Renal cortical epithelial cell (primary cell): ENCODE measurements at places on chromosomes 11 and 22. TPM values are rescaled to one million over a fixed set of nuclear protein-coding genes. Genes with fewer than 3 reads are reported as not detected.
A peak's percentile ranks its signal among the peaks of the same experiment; 100 is the strongest.

DNA sequence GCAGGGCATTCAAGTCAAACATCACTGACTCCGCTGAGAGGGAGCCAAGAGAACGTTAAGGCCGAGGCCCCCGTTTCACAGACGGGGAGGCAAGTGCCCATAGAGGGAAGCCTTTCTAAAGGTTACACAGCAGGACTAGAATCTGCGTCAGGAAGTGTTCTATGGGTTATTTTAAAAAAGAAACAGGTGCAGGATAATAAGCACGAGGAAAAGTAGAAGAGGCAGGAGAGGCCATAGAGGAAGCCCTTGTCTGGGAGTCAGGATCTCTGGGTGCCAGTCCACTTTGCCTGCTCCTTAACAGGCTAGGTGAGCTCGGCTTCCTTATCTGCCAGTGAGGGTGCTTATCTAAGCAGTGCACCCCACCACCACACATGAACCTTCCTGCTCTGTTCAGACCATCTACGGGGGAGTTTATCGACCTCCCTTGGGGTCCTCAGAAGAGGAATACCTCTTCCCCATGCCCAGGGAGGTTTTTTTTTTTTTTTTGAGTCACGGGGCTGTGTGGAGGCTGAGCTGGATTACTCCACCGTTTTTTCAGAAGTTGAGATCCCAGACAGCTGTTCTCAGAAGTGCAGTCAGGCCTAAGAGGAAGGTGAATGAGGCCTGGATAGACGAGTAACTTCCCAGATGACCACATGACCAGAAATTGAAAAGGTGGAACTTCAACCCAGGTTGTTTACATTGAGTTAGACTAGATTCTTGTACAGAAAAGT lies 1.2 kb upstream of the FCHSD2 start:
- DNase-seq = peak; percentile 79

KDM4E gene
- not detected in 2 replicates for total RNA-seq

DNA sequence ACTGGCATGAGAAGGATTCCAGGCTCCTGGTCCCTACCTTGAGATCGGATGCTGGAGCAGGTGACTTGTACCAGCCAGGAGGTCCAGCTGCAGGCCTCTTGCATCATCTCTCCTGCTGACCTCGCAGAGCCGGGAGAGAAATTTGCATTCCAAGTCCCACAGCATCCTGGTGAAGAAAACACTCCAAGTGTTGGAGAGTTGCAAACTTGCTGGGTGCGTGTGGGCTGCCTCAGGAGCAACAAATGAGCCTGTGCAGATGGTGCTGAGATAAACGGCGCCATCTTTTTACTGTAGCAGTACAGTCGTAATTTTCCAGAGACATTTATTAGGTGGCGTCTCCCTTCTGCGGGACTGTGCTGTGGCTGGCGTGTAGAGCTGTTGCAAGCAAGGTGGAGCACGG lies 32.1 kb upstream of the ZBTB16 start:
- no peak for DNase-seq

- DNase-seq = no peak
Observed at GRCh38 chr22:27930331-27931060, 11.4 kb upstream of the PITPNB start.

DNA sequence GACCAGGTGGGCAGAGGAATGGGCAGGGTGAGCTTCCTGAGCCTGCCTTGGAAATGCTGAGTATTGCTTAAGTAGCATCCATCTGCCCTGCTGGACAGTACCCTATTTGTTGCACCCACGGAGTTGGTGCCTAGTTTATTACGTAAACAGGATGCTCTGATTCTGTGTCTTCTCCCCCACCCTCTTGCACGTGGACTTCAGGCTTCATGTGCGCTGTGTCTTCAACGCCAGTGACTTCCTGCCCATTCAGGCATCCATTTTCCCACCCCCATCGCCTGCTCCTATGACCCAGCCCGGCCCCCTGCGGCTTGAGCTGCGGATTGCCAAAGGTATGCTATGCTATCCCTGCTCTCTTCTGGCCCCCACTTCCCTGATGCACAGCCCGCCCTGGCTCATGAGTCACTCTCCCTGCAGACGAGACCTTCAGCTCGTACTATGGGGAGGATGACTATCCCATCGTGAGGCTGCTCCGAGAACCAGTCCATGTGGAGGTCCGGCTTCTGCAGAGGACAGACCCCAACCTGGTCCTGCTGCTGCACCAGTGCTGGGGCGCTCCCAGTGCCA lies 5.7 kb downstream of the ZP1 start:
- peak; percentile 66 for DNase-seq

SPI1 gene
- total RNA-seq = not detected in 2 replicates

DNA sequence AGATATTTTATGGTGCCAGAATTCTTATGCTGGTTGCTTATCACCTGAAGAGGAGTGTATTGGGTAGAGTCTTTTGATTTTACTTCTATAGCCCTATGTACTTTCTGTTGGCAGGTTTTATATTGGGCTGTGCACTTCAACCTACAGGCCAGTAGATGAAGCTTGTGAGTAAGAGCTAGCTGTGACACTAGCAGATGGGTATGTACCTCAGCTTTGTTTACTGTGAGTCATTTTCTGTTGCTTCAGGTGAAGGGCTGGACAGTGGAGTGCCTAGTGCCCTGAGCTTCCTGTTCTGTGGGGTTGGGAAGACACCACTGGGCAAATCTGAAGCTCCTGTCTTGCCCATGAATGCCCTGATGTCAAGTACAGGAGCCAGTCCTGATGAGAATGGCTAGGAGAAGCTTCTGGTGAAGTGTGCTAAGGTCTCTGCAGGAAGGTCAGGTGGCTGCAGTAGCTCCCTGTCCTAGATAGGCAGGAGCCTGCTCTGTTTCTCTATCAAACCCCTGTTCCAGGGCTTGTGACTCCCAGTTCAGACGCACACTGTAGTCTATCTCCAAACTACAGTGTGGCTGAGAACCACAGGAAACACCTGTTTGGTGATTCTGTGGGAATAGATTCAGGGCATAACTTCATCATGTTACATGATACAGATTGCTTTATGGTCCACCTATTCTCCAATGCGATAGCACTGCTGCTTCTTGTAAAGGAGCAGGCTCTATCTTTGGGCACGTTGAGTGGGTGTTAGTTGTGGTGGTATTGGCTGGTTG lies 755.7 kb downstream of the KCNA4 start:
- DNase-seq = peak; percentile 94

OR8D4 gene
- total RNA-seq = not detected in 2 replicates

GRCh38 chr11:122668562-122669090 lies 13.1 kb downstream of the UBASH3B start:
- DNase-seq = peak; percentile 75

OR51G2 gene
- total RNA-seq = not detected in 2 replicates

GRCh38 chr11:35180317-35181233 lies 41.6 kb downstream of the CD44 start:
- DNase-seq = peak; percentile 46

PSMD13 gene
- total RNA-seq = 74.2 and 172 TPM in 2 replicates

DNA sequence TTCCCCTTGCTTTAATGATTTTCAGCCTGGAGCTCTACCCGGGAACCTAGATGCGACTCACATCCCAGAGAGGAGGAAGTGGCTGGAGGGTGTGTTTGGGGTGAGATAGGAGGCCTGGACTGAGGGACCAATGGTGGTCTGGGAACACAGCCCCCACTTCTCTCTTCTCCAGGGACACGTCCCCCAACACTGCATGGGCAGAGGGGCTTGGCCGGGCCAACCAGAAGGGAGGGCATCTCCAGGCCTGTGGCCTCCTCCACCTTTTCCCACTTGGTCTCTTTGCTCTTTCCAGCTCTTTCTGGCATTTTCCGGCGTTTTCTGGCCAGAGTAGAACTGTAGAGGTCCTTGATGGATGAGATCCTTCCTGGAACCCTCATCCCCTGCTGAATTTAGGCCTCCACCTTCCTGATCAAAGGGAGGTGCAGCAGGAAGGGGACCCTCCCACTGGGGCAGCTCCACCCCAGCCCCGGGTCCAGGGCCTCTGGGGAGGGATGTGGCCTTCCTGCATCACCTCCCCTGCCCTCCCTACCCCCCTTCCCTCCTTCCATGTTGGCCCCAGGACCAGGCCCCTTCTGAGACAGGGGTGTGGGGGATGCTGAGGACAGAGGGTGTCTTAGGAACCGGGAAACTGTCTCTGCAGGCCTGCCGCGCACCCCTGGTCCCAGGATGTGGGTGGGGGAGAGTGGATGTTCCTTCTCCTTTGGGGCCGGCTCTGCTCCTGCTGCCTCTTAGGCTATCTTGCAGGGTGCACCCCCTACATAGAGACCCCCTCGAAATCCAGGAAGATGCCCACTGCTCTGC lies 24.4 kb downstream of the MRGPRG start:
- no peak for DNase-seq

GRCh38 chr11:44531636-44532035 lies 33.8 kb upstream of the CD82 start:
- DNase-seq = no peak

DNA sequence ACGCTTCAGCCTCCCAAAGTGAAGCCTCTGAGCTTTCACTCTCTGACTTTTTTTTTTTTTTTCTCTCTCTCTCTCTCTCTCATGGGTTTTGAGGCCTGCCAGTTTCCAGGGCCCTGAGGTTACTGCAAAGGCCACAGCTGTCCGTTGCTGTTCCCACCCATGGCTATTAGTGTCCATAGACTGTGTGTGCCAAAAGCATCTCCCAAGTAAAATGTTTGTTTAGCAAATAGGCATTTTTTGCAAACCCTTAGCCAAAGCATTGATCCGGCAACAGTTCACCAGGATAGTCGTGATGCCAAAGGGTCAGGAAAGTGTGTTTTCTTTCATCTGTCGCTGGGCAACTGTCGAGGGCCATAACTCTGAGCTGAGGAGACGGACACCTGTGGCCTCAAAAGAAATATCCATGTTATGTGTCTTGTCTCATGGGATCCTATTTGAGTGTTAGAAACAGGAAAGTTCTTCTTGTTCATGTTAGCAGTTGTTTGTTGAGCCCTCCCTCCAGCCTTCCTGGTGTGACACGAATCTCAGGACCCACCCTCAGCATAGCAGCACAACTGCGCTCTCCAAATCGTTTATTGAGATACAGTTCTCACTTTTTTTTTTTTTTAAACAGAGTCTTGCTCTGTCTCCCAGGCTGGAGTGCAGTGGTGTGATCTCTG lies 18.4 kb downstream of the FADS2 start:
- no peak for DNase-seq

AIP gene
- total RNA-seq = 53.2 and 56.8 TPM in 2 replicates

USH1C gene
- total RNA-seq = 3.2 and 5.9 TPM in 2 replicates

- DNase-seq = no peak
Observed at GRCh38 chr22:48895831-48896765, 931.6 kb downstream of the BRD1 start.

DNA sequence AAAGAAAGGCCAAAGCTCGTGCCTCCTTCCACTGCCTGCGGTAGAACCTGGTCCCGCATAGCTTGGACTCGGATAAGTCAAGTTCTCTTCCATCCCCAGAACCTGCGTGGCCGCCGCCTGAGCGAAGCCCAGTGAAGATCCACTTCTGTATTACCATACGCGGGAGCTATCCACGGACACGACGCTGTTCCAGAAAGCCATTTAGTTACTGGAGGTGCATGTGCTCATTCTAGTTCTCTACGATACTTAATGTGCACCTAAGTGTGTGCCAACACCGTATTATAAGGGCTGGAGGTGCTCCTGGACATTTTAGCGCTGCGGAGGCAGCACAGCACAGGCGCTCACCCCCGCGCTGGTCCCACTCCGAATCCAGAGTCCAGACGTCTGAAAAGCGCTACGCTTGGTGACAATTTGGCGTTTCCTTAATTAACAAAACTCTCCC lies 1.4 kb downstream of the WT1 start:
- no peak for DNase-seq

GRCh38 chr11:35546317-35546716 lies 20.9 kb upstream of the PAMR1 start:
- no peak for DNase-seq

HINFP gene
- total RNA-seq = 11.5 and 20.8 TPM in 2 replicates

DNA sequence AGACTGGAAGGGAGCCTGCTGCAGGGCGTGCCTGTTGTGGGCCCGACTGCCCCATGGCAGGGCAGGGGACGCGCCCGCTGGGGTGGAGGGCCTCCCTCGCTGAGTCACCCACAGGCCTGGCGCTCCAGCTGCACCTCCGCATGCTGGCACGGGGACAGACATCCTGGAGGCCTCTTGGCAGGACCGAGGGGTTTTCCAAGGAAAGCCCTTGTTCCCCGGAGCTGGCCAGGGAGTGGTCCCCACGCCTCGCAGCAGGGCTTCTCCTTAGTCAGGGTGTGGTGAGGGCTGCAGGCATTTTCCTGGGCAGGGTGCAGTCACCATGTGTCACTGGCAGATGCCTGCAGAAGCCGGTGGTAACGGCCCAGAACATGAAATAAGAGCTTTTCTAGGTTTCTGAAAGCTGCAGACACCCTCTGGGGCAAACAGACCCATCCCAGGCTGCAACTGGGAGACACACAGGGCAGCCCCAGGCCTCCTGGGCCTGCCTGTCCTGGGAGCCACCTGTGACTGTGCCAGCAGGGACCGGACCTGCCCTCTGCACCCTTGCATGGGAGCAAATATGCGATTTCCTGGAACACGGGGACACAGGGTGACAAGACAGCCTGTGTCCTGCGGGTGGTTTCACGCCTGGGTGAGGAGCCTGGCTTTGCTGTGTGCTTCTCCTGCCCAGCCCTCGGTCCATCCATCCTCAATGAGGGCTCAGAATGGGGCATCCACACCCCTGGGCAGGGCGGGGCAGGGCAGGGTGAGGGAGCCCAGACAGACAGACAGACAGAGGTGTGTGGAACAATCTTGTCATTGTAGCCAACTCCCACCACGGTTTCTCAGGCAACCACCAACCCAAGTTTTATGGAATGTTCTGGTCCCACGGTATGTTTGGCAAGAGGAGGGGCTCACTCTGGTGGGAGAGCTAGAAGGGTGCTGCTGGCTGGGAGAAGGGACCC lies 43.2 kb upstream of the FADD start:
- peak; percentile 18 for DNase-seq

SUSD2 gene
- 0.10 TPM in 1 of 2 replicates, not detected in the other for total RNA-seq

DNA sequence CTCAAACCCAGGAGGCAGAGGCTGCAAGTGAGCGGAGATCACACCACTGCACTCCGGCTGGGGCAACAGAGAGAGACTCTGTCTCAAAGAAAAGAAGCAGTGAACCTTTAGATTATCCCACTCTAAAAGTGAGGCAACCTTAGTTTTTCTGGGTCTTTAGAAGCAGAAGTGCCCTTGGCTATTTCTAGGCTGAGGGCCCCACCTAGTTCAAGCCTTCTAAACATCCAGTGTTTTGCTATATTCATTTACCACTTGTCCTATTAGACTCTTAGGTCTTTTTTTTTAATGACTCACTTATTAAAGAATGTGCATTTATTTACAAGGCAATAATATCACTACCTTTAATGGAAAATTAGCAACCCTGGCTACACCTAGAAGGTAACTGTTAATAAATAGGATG lies 16.7 kb upstream of the EHF start:
- peak; percentile 93 for DNase-seq
